ENCODE measurements at places on chromosomes 2 and 18. TPM values are rescaled to one million over a fixed set of nuclear protein-coding genes. Genes with fewer than 3 reads are reported as not detected.
A peak's percentile ranks its signal among the peaks of the same experiment; 100 is the strongest.

IL36G gene
- total RNA-seq: not detected

ARHGAP28 gene
- 0.41 TPM for total RNA-seq

TMEM198 gene
- total RNA-seq: 1.4 TPM

OTOS gene
- not detected for total RNA-seq

MAL gene
- not detected for total RNA-seq

EEF1B2 gene
- total RNA-seq: 215 TPM

PROKR1 gene
- not detected for total RNA-seq

SP5 gene
- total RNA-seq: not detected

RGPD6 gene
- total RNA-seq: 127 TPM

GRCh38 chr2:113861740-113862139 is 28.1 kb upstream of the ACTR3 start:
- H3K36me3 ChIP-seq: no peaks in the 10 kb centered on the region
- DNase-seq: no peak
- no peak overlapping the region for H3K27ac ChIP-seq

DNA sequence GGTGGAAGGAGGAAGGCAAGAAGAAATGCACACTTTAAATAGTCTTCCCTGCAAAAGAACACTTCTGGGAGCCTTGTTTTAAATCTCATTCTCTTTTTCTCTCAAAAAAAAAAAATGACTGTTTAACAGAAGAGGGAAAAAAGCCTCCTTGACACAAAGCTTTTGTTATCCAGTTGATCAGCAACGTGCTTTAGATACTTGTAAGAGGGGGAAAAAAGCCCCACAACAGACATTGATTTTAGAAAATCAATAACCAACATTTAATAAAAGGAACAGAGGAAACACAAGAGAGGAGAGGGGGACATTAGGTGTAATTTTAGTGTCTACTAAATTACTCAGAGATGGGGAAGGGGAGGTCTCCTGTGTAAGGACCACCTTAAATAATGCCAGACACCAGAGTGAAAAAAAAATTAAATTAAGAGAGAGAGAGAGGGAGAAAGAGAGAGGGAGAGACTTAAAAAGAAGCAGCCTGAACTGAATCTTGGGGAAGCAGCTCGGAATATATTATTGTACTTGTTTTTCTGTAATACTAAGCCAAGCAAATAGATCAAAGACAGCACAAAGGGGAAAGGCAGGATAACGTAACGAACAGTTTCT is 4.7 kb downstream of the ZEB2 start:
- peak overlapping the region; percentile 99 for H3K27ac ChIP-seq
- no peaks in the 10 kb centered on the region for H3K36me3 ChIP-seq
- peak overlapping the region; percentile 93 for H3K4me3 ChIP-seq
- peaks cover 4% of the 10 kb centered on the region for H3K4me1 ChIP-seq
- H3K27me3 ChIP-seq: no peaks in the 10 kb centered on the region

- no peaks in the 10 kb centered on the region for H3K27me3 ChIP-seq
- no peak overlapping the region for H3K27ac ChIP-seq
- H3K4me3 ChIP-seq: no peak overlapping the region
- no peak for DNase-seq
- no peaks in the 10 kb centered on the region for H3K4me1 ChIP-seq
Measured at GRCh38 chr2:56709181-56709580, 525.4 kb downstream of the CCDC85A start.

GRCh38 chr18:69022426-69022825 is 224.5 kb downstream of the CCDC102B start:
- no peaks in the 10 kb centered on the region for H3K4me1 ChIP-seq

DNA sequence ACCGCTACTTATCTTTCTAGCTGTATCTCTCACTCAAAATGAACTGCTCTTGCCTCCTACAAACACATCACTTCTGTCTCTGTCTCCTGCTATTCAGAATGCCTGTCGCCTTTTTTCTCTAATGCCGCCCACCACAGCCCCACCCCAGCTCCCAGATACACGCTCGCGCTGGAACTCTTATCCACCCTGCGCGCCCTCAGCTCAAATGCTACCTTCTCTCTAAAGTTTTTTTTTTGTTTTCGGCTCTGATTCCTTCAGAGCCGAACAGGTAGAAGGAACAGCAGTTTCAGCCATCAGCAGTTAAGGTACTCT is 3.9 kb upstream of the SOS1 start:
- H3K36me3 ChIP-seq: no peaks in the 10 kb centered on the region
- no peaks in the 10 kb centered on the region for H3K27me3 ChIP-seq
- peak overlapping the region; percentile 77 for H3K4me3 ChIP-seq
- H3K27ac ChIP-seq: peak overlapping the region; percentile 86
- peaks cover 47% of the 10 kb centered on the region for H3K4me1 ChIP-seq
- DNase-seq: no peak

- H3K4me3 ChIP-seq: no peak overlapping the region
- H3K4me1 ChIP-seq: no peaks in the 10 kb centered on the region
- DNase-seq: no peak
- H3K27ac ChIP-seq: no peak overlapping the region
- no peaks in the 10 kb centered on the region for H3K27me3 ChIP-seq
- H3K36me3 ChIP-seq: no peaks in the 10 kb centered on the region
Measured at GRCh38 chr2:31212659-31213600, 4.4 kb downstream of the CAPN14 start.

DNA sequence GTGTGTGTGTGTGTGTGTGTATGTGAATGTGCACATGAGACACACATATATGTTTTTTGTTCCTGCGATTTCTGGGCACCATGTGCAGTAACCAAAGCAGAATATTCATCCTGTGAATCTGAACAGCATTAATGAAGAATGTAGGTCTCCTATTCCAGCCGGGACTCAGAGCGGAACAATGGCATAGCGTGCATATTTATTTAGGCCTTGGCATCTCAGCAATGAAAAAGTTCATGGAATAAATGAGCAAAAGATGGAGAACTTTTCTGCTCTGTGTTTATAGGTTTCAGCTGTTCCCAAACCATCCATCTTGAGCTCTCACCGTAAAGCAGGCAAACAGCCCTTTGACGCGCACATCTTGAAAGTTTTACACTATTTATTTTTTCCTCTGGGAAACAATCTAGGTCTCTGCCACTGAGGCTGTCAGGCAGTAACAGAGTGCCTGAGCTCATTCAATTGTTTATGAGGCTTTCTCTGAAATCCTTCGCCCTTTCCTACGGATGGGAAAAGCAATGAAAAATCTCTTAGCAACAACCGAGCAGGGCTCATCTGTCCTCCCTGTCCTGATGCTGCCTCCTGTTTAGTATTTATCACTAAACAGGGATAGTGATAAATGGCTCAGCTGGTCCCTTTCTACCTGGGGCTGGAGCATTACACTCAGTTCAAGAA is 146.2 kb upstream of the MSH6 start:
- H3K4me1 ChIP-seq: no peaks in the 10 kb centered on the region
- H3K36me3 ChIP-seq: no peaks in the 10 kb centered on the region
- no peak overlapping the region for H3K27ac ChIP-seq
- DNase-seq: no peak
- H3K4me3 ChIP-seq: no peak overlapping the region
- H3K27me3 ChIP-seq: no peaks in the 10 kb centered on the region

- DNase-seq: no peak
- H3K4me3 ChIP-seq: no peak overlapping the region
- H3K27me3 ChIP-seq: no peaks in the 10 kb centered on the region
- no peaks in the 10 kb centered on the region for H3K36me3 ChIP-seq
- no peak overlapping the region for H3K27ac ChIP-seq
Measured at GRCh38 chr2:152236191-152236925, 60.8 kb upstream of the STAM2 start.

GRCh38 chr2:40680547-40680946 is 228.7 kb upstream of the SLC8A1 start:
- no peak overlapping the region for H3K27ac ChIP-seq
- peaks cover 6% of the 10 kb centered on the region for H3K4me1 ChIP-seq
- peak overlapping the region; percentile 41 for H3K4me3 ChIP-seq
- no peak for DNase-seq
- H3K36me3 ChIP-seq: no peaks in the 10 kb centered on the region
- H3K27me3 ChIP-seq: no peaks in the 10 kb centered on the region

GRCh38 chr2:116142644-116143227 is 1671.8 kb upstream of the DDX18 start:
- DNase-seq: no peak
- H3K4me1 ChIP-seq: no peaks in the 10 kb centered on the region

- no peak overlapping the region for H3K27ac ChIP-seq
- no peak overlapping the region for H3K4me3 ChIP-seq
- no peaks in the 10 kb centered on the region for H3K27me3 ChIP-seq
Measured at GRCh38 chr18:69487488-69488394, 87.1 kb downstream of the DOK6 start.

DNA sequence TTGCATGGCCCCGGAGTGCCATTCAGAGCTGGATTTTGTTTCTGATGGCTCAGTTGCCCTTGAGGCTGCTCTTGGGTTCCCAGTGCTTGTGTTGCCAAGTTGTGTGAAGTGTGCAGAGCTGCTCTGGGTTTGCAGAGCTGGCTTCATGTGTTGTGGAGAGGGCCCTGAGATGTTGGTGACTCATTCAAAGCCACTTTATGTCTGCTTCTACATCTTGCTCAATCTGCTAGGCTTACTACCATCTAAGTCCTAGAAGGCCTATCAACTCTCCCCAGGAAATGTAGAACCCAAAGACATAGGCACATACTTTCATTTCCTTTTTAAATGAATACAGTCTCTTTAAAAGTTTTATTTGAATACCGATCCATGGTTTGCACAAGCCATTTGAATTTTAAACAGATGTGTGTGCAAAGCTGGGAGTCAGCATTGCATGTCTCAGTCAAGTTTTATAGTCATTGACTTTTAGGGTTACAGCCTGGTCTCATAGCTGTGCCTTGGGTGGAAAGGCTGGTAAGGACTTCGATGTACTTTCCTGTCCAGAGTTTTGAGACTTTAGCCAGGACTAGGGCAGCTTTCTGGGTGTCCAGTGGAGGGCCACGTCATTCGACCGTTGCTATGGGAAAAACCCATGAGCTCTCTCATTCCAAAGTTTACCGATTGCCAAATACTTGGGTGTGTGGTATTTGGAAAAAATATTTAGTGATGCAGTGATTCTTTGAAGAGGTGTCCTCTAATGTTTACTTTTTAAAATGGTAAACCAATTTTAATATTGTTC is 105.0 kb downstream of the LTBP1 start:
- H3K36me3 ChIP-seq: no peaks in the 10 kb centered on the region
- no peak overlapping the region for H3K27ac ChIP-seq
- no peaks in the 10 kb centered on the region for H3K27me3 ChIP-seq
- H3K4me1 ChIP-seq: peaks cover 19% of the 10 kb centered on the region
- no peak overlapping the region for H3K4me3 ChIP-seq
- no peak for DNase-seq

GRCh38 chr2:36487947-36488346 is 110.0 kb downstream of the FEZ2 start:
- peak overlapping the region; percentile 87 for H3K27ac ChIP-seq
- H3K27me3 ChIP-seq: no peaks in the 10 kb centered on the region
- no peaks in the 10 kb centered on the region for H3K36me3 ChIP-seq

DNA sequence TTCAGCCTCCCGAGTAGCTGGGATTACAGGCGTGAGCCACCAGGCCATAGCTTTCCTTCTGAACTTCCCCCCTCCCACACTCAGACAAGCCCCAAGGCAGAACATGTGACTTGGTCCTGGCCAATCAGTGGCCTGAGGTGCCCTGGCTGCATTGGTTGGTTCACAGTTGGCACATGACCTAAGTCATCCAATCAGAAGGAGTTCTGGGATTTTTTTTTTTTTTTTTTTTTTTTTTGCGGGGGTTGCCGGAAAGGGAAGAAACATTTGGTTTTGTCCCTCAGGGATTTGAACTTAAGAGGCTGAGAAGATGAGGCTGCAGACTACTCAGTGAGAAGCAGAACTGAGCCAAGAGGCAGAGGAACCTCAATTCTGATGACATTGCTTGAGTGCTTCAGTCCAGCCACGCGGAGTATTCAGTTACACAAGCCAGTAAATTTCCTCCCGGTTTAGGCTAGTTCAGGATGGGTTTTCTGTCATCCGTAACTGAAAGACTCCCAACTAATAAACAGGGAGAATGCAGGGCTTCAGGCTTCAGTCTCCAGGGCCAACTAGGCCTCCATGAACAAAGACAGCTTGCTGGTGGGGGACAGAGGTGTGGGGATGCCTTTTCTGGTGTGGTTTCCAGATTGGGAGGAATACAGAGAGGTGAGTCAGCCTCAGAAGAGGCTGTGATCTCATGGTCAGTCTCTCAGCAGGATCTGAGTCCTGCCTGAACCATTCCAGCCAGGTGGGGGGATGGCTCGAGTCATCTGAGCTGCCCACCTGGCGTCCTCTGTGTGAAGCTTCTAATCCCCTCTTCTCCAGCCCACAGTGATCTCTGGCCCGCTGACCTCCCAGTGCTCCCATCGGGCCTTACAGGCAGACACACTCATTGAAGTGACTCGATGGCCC is 9.2 kb downstream of the PTMA start:
- DNase-seq: no peak
- H3K36me3 ChIP-seq: peaks cover 3% of the 10 kb centered on the region
- H3K27ac ChIP-seq: no peak overlapping the region
- H3K27me3 ChIP-seq: no peaks in the 10 kb centered on the region
- peaks cover 47% of the 10 kb centered on the region for H3K4me1 ChIP-seq

- no peak for DNase-seq
- H3K27ac ChIP-seq: no peak overlapping the region
Measured at GRCh38 chr18:57440331-57441070, 5.3 kb downstream of the ONECUT2 start.

DNA sequence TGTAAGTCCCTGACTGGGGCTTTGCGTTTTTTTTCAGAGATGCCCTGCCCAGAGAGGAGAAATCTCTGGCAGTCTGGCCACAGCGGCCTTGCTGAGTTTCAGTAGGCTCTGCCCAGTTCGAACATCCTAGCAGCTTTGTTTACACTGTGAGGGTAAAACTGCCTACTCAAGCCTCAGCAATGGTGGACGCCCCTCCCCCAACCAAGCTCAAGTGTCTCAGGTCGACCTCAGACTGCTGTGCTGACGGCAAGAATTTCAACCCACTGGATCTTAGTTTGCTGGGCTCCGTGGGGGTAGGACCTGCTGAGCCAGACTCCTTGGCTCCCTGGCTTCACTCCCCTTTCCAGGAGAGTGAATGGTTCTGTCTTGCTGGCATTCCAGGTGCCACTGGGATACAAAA is 31.7 kb downstream of the L3MBTL4 start:
- H3K4me1 ChIP-seq: no peaks in the 10 kb centered on the region
- H3K27ac ChIP-seq: no peak overlapping the region
- H3K4me3 ChIP-seq: no peak overlapping the region

- H3K4me3 ChIP-seq: no peak overlapping the region
- DNase-seq: no peak
- no peaks in the 10 kb centered on the region for H3K4me1 ChIP-seq
- H3K36me3 ChIP-seq: no peaks in the 10 kb centered on the region
Measured at GRCh38 chr2:42602876-42603219, 34.4 kb downstream of the MTA3 start.

GRCh38 chr2:169119123-169119760 is 49.9 kb downstream of the DHRS9 start:
- no peak overlapping the region for H3K27ac ChIP-seq
- H3K4me1 ChIP-seq: no peaks in the 10 kb centered on the region
- H3K4me3 ChIP-seq: no peak overlapping the region
- H3K27me3 ChIP-seq: no peaks in the 10 kb centered on the region

DNA sequence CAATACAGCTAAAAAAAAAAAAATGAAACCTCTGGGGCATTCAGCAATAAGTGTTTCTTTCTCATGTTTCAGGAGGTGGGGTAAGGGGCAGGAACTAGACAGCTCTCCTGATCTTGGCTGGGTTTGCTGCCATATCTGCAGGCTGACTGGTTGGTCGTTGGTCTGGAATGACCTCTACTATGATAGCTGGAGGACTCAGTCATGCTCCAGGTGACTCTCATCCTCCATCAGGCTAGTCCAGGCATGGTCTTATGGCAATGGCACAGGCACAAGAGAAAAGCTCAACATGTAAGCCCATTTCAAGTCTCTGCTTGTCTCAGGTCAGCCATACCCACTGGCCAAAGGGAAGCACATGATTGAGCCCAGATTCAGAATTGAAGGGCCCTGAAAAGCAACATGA is 9.5 kb upstream of the SLC1A4 start:
- H3K4me1 ChIP-seq: peaks cover 18% of the 10 kb centered on the region
- no peaks in the 10 kb centered on the region for H3K36me3 ChIP-seq
- H3K27me3 ChIP-seq: no peaks in the 10 kb centered on the region
- no peak for DNase-seq

Measured in thoracic aorta (tissue), 2 donors.